Endothelial cell of umbilical vein (primary cell): ENCODE measurements at places on chromosomes 16 and 17. TPM values are rescaled to one million over a fixed set of nuclear protein-coding genes. Genes with fewer than 3 reads are reported as not detected.

Gene NPIPB9
- 1.7 TPM in 1 of 2 replicates, not detected in the other for total RNA-seq

Gene SLC2A4
- total RNA-seq = 0.23 TPM in 1 of 2 replicates, not detected in the other

Gene CRISPLD2
- 0.73 TPM in 1 of 2 replicates, not detected in the other for total RNA-seq

GRCh38 chr16:27096375-27096774 is 29.6 kb downstream of the C16orf82 start:
- H3K4me1 ChIP-seq = no peaks in the 10 kb centered on the region
- no peak for DNase-seq
- H3K27ac ChIP-seq = no peak overlapping the region
- no peaks in the 10 kb centered on the region for H3K27me3 ChIP-seq

GRCh38 chr16:89443727-89444084 is 46.7 kb downstream of the ANKRD11 start:
- H3K4me1 ChIP-seq = peaks cover 17% of the 10 kb centered on the region
- H3K36me3 ChIP-seq = no peaks in the 10 kb centered on the region
- no peaks in the 10 kb centered on the region for H3K27me3 ChIP-seq
- no peak for DNase-seq
- H3K27ac ChIP-seq = no peak overlapping the region

DNA sequence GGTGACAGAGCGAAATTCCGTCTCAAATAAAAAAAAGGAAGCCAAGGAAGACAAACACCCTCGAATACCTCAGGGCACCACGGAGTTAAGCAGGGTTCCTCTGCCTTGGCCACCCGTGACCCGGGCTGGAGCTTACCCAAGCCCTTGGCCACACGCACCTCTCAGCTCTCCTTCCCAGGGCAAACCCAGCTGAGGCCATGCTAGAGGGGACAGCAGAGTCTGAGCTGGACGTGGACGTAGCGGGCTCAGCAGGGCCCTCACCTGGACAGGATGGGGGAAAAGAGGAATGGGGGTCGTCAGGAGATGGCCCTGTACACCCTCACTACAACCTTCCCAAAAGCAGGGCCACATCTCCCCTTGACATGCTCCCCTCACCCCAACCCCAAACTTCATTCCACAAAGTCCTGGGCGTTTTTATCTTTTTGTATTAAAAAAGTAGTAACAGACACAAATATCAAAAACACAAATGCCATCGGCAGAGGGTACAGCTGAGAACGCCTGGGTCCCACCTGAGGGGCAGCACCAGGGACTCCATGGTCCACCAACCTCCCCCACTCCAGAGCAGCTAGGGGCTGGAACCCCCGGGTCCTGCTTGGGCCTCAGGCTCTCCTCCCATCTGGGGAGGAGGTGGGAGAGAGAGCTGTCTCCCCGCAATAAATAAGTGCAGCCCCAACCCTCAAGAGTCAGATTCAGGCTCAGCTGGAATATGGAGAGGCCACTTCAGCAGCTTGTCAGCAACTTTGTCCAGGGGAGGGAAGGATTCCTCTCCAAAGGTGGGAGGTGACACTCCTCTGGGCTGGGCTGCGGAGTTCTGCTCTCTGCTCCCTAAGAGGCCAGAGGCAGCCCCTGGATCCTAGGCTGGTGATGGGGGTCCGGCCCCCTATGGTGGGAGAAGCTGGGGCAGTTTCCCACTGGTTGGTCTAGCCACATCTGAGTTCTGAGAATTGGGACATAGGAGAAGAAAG is 11.9 kb downstream of the PER1 start:
- H3K4me3 ChIP-seq = no peak overlapping the region
- peaks cover 36% of the 10 kb centered on the region for H3K36me3 ChIP-seq
- H3K4me1 ChIP-seq = peaks cover 14% of the 10 kb centered on the region
- no peaks in the 10 kb centered on the region for H3K27me3 ChIP-seq

DNA sequence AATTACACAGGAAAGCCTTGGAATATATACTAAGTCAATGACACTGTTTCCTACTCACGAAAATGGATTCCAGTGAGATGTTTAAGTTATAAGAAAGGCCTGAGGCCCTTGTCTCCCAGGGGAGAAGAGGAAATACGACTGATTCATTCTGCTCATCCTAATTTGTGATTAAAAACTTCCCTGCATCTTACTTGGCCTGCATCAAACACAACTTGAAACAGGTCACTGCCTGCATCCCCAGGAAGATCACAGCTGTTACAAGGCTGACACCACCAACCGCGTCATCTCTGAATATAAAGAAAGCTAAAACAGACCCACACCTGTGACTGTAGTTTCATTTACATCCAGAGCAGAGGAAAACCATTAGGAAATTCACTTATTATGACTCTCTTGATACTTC is 121.9 kb downstream of the DNAH3 start:
- DNase-seq = no peak
- H3K4me3 ChIP-seq = no peak overlapping the region
- no peaks in the 10 kb centered on the region for H3K27me3 ChIP-seq
- H3K27ac ChIP-seq = no peak overlapping the region
- H3K36me3 ChIP-seq = no peaks in the 10 kb centered on the region

- no peak for DNase-seq
- no peak overlapping the region for H3K27ac ChIP-seq
- H3K36me3 ChIP-seq = no peaks in the 10 kb centered on the region
- peaks cover 2% of the 10 kb centered on the region for H3K27me3 ChIP-seq
- peaks cover 9% of the 10 kb centered on the region for H3K4me1 ChIP-seq
- H3K4me3 ChIP-seq = no peak overlapping the region
Observed at GRCh38 chr16:22937169-22937568, 123.2 kb downstream of the HS3ST2 start.

GRCh38 chr17:62790564-62790986 is 17.5 kb downstream of the MARCHF10 start:
- no peaks in the 10 kb centered on the region for H3K36me3 ChIP-seq
- no peak overlapping the region for H3K27ac ChIP-seq
- no peak overlapping the region for H3K4me3 ChIP-seq

- peaks cover 15% of the 10 kb centered on the region for H3K4me1 ChIP-seq
- DNase-seq = no peak
- no peaks in the 10 kb centered on the region for H3K36me3 ChIP-seq
- no peak overlapping the region for H3K4me3 ChIP-seq
- H3K27ac ChIP-seq = no peak overlapping the region
- no peaks in the 10 kb centered on the region for H3K27me3 ChIP-seq
Observed at GRCh38 chr17:68295086-68295485, 3.8 kb downstream of the ARSG start.

DNA sequence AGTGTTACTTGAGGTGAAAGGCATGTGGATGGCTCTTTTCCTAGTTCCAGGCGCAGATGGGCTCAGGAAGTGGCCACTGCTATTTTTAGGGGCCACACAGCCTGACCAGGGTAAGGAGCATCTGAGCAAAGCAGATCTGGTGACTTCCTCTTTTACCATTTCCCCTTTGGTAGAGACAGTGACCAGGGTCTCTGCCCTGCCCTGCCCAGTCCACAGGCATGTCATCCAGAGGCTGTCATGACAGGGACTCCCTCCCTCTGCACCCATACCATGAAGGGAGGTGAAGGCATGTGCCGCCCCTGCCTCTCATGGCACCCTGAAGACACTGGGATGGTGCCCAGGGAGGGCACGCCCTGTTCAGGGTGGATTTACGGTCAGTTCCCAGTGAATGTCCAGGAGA is 2.2 kb downstream of the PLA2G15 start:
- no peak for DNase-seq
- no peaks in the 10 kb centered on the region for H3K27me3 ChIP-seq
- peaks cover 9% of the 10 kb centered on the region for H3K4me1 ChIP-seq
- H3K4me3 ChIP-seq = no peak overlapping the region
- no peak overlapping the region for H3K27ac ChIP-seq

DNA sequence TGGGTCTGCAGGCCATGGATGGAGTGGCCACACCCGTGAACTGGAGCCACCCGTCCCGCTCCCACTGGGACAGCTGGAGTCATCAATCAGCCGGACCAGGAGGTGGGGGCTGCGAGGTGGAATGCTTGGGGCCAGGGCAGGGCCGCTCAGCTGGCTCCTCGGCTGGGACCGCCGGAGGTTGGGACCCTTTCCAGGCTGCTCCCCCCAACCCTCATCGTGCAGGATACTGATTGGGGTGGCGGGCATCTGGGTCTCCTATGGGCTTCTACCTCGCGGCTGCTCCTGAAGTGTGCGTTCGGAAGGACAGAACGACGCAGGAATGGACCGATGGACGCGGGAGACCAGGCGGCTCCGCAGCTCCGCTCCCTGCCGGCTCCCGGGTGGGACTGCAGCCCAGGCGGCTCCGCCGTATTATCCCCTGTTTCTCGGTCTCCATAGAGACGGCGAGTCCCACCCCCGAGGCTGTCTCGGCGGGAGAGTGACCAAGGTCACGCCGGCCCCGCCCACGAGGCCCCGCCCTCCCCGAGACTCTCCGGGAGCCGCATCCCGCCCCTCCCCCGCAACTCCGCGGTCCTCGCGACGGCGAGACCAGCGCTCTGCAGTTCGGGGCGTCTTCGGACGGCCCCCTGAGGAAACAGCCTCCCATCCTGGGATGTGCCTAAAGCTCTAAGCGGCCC is at the start of gene TPPP3:
Gene TPPP3 (minus strand): TSS at position 388 of the 677 bp plus-strand sequence. CDS start 2,387 bp downstream, outside the sequence.
- H3K4me3 ChIP-seq = peak within 1 kb of the TSS; percentile 26
- no peaks in the 10 kb centered on the region for H3K36me3 ChIP-seq
- no peak within 1 kb of the TSS for H3K27ac ChIP-seq
- H3K27me3 ChIP-seq = peaks cover 9% of the 10 kb centered on the region
- peak; percentile 81 for DNase-seq

DNA sequence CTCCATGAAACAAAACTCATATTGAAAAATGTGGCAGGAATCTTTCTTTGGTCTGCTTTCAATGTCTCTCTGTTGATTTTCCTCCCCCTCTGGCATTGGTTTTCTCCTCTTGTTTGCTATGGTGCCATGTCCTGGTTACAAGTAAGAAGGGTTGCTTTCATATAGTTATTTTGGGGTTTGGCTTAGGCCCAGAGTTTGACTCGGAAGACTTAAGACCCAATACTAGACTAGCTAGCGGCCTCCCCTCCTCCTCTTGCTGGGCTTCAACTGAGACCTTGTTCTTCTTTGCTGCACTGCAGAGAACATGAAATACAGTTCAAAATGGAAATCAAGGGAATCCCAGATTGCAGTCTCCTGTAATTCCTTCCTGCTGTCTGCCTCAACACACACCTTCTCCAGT is 30.0 kb upstream of the CLEC18A start:
- H3K4me3 ChIP-seq = no peak overlapping the region
- H3K36me3 ChIP-seq = no peaks in the 10 kb centered on the region
- H3K27me3 ChIP-seq = no peaks in the 10 kb centered on the region
